A549 treated with DMSO at 1 μM for 4 hours (cell line): ENCODE measurements at places on chromosomes 12 and 14. TPM values are rescaled to one million over a fixed set of nuclear protein-coding genes. Genes with fewer than 3 reads are reported as not detected.

The PIWIL1 gene
- total RNA-seq, result not detected in 5 replicates

The WDR20 gene
- total RNA-seq, result 21.2 to 22.2 TPM (median 21.5 TPM) in 5 replicates

The IFI27 gene
- total RNA-seq, result 1.2 to 1.9 TPM (median 1.4 TPM) in 5 replicates

The DYNLL1 gene
- total RNA-seq, result 628 to 719 TPM (median 667 TPM) in 5 replicates

The ANO2 gene
- 0.11 TPM in 1 of 5 replicates, not detected in the others for total RNA-seq

The A2ML1 gene
- not detected in 5 replicates for total RNA-seq

The CCDC196 gene
- total RNA-seq, result not detected in 5 replicates

The ORAI1 gene
- total RNA-seq, result 29.8 to 46.7 TPM (median 42.9 TPM) in 5 replicates

The GPRC5D gene
- total RNA-seq, result not detected in 5 replicates

The ARHGEF25 gene
- total RNA-seq, result 5.6 to 6.9 TPM (median 6.1 TPM) in 5 replicates

The MANSC4 gene
- total RNA-seq, result not detected in 5 replicates

The RTRAF gene
- 245 to 269 TPM (median 253 TPM) in 5 replicates for total RNA-seq

The NOP9 gene
- 15.6 to 19.7 TPM (median 18.9 TPM) in 5 replicates for total RNA-seq

The GDF3 gene
- total RNA-seq, result not detected in 5 replicates

The NXPH4 gene
- total RNA-seq, result 4.6 to 6.2 TPM (median 5.0 TPM) in 5 replicates

The KRAS gene
- total RNA-seq, result 10.6 to 18.7 TPM (median 16.3 TPM) in 5 replicates

The ARMH4 gene
- 0.49 to 1.8 TPM (median 0.79 TPM) in 5 replicates for total RNA-seq

The ADSS1 gene
- 5.4 to 8.0 TPM (median 6.4 TPM) in 5 replicates for total RNA-seq

The DPPA3 gene
- not detected in 5 replicates for total RNA-seq

The ERGIC2 gene
- total RNA-seq, result 67.8 to 90.4 TPM (median 77.4 TPM) in 5 replicates

The LRP6 gene
- total RNA-seq, result 15.3 to 24.5 TPM (median 22.0 TPM) in 5 replicates

The SLC38A2 gene
- total RNA-seq, result 87.4 to 142 TPM (median 122 TPM) in 5 replicates

The MANSC1 gene
- 3.2 to 4.5 TPM (median 3.8 TPM) in 5 replicates for total RNA-seq

The C1QL4 gene
- total RNA-seq, result 4.4 to 6.0 TPM (median 4.8 TPM) in 5 replicates

The FOXA1 gene
- 9.4 to 12.9 TPM (median 12.2 TPM) in 5 replicates for total RNA-seq

The TRPV4 gene
- total RNA-seq, result 0.03 to 0.08 TPM (median 0.06 TPM) in 3 of 5 replicates, not detected in the others

The MIPOL1 gene
- 1.9 to 3.5 TPM (median 3.3 TPM) in 5 replicates for total RNA-seq

The SLC41A2 gene
- total RNA-seq, result 18.1 to 29.5 TPM (median 25.0 TPM) in 5 replicates

The SMCO2 gene
- total RNA-seq, result 0.17 to 0.44 TPM (median 0.36 TPM) in 3 of 5 replicates, not detected in the others

The WIF1 gene
- not detected in 5 replicates for total RNA-seq

The CD69 gene
- total RNA-seq, result 0.26 TPM in 1 of 5 replicates, not detected in the others

The PAPLN gene
- total RNA-seq, result 6.5 to 10.9 TPM (median 9.9 TPM) in 5 replicates

The NPFF gene
- total RNA-seq, result 0.17 TPM in 1 of 5 replicates, not detected in the others

The HOXC6 gene
- total RNA-seq, result 4.5 to 5.5 TPM (median 5.0 TPM) in 5 replicates

The PTPN21 gene
- total RNA-seq, result 7.3 to 9.7 TPM (median 8.5 TPM) in 5 replicates

The KCNMB4 gene
- total RNA-seq, result 0.12 to 0.26 TPM (median 0.15 TPM) in 5 replicates

The PRIMA1 gene
- total RNA-seq, result 0.26 to 0.40 TPM (median 0.38 TPM) in 5 replicates

The KRT6A gene
- 0.18 to 0.52 TPM (median 0.24 TPM) in 5 replicates for total RNA-seq

The TTC6 gene
- total RNA-seq, result 0.36 to 0.78 TPM (median 0.44 TPM) in 5 replicates

The SLC6A13 gene
- total RNA-seq, result 0.22 to 0.61 TPM (median 0.39 TPM) in 5 replicates
